T-helper 9 cell (primary cell): ENCODE measurements at places on chromosomes 12 and 14.
A peak's percentile ranks its signal among the peaks of the same experiment; 100 is the strongest.

- no peak for DNase-seq
These were observed 84.1 kb upstream of the BCL11B start for GRCh38 chr14:99356031-99356608.

DNA sequence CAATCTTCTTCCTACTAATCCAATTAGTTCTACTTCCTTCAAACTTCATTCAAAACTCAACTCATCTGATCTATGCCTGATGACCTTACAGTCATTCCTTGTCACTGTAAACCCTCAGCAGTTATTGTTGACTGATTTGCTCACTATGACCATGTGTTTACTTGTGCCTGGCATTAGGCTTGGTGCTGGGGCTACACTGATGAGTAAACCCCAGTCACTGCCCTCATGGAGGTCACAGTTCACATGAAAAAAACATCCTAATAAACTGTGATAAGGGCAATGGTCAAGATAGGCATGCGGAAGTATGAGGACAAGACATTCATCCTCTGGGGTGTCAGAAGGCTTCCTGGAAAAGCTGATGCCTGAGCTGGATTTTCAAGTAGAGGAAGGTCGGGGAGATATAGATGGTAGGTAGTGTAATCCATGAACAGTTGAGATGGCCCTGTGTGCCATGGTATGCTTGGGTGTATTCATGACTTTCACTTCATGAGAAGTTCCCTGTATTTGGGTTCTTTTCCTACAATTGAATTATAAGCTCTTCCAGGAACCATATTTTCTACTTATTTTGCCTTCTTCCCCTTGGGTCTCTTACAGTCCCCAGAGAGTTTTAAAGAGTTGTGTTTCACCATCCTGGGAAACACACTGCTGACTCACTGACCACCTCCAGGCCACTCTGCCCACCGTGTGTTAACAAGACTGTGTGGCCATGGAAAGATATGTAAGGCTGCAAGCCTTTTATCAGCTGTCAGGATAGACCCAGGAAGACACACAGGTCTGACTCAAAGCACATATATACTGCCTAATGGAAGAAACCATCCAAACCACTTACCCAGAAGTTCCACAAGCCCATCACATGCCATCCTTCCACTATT is 38.7 kb upstream of the DUSP6 start:
- DNase-seq, result no peak

GRCh38 chr12:31215518-31216232 is 110.3 kb downstream of the SINHCAF start:
- DNase-seq, result no peak

- no peak for DNase-seq
These were observed 8.4 kb downstream of the NIN start for GRCh38 chr14:50822501-50823042.

DNA sequence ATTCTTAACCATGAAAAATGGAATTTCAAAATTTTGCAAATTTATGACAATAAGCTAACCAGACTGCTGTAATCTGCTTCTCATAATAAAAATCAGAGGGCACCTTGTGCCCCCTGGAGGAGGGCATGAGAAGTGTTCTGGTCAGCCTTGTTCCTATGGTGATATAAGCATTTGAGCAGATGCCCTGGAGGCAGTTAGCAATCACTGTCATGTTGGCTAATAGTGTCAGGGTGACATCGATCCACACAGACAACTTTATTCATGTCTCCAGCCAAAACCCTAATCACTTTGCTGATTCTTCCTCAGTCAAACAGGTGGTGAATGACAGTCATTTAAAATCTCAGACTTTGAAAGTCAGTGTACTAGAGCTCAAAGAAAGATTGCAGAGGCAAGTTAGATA is 943.0 kb downstream of the GALC start:
- DNase-seq, result no peak

DNA sequence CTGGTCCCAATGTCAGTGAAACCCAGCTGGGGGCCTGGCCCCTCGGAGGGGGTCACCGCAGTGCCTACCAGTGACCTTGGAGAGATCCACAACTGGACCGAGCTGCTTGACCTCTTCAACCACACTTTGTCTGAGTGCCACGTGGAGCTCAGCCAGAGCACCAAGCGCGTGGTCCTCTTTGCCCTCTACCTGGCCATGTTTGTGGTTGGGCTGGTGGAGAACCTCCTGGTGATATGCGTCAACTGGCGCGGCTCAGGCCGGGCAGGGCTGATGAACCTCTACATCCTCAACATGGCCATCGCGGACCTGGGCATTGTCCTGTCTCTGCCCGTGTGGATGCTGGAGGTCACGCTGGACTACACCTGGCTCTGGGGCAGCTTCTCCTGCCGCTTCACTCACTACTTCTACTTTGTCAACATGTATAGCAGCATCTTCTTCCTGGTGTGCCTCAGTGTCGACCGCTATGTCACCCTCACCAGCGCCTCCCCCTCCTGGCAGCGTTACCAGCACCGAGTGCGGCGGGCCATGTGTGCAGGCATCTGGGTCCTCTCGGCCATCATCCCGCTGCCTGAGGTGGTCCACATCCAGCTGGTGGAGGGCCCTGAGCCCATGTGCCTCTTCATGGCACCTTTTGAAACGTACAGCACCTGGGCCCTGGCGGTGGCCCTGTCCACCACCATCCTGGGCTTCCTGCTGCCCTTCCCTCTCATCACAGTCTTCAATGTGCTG is 11.0 kb downstream of the ZBTB39 start:
- no peak for DNase-seq

GRCh38 chr12:3246253-3246652 is 169.1 kb downstream of the TSPAN9 start:
- DNase-seq, result no peak

DNA sequence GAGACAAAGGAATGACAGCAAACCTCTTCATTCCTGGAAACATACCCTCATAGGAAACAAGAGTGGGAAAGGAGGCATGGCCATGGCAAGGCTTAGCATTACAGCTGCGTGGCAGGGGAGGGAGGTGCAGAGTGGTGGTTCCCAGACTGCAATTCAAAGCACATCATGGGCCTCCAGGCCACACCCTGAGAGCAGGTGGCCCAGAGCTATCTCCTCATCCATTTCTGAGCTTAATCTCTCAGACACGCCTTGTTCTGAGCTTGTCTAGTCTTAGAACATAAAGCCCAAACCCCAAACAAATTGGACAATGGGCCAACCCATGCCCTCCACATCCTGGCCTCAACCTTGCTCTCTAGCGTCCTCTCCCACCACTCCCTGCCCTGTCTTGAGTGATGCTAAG is 5.9 kb upstream of the KRT3 start:
- DNase-seq, result no peak

GRCh38 chr12:26890784-26891183 is 47.0 kb downstream of the INTS13 start:
- no peak for DNase-seq

DNA sequence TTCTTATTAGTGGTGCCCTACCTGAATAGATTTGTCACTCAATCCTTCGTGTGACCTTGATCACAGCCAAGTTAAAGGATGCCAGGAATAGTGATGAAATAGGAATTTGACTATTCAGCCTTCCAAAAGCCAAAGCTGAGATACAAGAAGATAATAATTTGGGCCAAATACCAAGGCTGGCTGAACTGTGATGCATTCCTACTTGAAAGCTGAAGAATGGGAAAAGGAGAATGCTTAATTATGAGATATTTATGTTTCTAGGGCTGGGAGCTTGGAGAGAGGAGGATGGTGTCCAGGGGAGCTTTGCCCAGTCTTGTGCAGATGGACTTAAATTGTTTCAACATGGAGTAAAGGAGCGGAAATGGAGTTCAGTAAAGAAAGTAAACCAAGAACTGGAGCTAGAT is 5.2 kb downstream of the RNASE7 start:
- DNase-seq, result no peak

GRCh38 chr12:104055686-104056388 is 5.8 kb upstream of the GLT8D2 start:
- DNase-seq, result no peak

DNA sequence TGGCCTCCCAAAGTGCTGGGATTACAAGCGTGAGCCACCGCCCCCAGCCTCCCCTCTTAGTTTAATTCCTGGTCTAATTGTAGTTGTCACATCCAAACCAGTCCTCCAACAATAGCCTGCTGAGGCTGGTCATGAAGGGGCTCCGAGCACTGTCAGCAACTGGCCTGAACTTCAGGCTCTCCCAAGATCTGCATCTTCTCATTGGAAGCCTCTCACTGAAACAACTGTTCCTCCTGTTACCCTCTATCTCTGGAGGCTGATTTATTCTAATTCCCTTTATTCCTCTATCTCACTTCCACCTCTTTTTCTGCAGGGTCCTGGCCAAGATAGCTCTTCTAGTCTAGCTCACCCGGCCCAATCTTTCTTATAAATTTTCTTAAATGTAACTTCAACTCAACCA is 89.4 kb downstream of the DUSP16 start:
- DNase-seq, result no peak

- DNase-seq, result no peak
These were observed 1028.7 kb downstream of the AACS start for GRCh38 chr12:126093908-126094307.

DNA sequence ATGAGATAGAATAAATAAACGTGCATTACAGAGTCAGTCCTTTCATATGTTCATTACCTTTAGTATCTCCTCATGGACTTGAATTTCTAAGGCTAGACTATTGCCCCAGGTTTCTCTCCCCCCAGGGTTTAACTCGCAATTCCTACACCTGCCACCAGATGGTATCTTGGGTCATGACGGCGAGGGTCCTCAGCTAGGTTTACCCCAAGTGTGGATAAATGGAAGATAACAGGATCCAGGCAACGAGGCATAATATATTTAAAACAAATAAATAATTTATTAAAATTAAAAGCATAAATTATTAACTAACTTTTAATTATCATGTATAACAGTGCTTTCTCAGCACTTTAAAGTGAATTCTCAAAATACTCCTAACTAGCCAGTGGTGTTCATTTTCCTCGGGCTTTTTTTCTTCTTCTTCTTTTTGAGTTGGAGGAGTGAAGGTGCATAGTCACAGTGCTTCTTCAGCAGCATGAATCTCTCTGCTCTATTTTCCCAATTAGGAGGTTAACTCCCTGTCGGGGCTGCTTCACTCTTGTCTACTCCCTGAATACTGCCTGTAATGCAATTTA is 243.5 kb upstream of the CAND1 start:
- DNase-seq, result peak; percentile 16

GRCh38 chr12:41835556-41835955 is 309.1 kb downstream of the GXYLT1 start:
- DNase-seq, result no peak

DNA sequence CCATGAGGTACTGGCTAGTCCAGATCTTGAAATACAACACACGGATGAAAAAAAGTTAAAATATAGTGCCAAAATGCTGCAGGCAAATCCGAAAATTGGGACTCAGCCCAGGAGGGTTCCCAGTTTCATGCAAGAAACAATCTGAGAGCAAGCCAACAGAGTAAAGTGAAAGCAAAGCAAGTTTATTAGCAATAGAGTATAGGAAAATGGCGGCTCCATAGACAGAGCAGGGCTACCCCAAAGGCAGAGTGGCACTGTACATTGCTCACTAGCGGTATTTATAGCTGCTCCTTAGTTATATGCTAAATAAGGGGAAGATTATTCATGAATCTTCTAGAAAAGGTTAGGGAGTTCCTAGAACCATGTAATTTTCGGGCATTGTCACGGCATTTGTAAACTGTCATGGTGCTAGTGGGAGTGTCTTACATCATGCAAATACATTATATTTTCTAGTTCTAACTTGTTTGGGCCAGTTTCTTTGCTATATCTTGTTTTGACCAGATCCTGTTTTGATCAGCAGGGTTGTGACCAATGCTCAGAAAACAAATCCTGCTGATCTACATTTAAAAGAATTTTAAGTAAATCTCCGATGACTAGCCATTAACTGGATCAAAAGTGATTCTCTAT is 29.1 kb downstream of the RECQL start:
- no peak for DNase-seq
